Activated T-cell treated with anti-CD3 and anti-CD28 coated beads, Interleukin-2, amount 50 U/mL, for 4 hours (primary cell): ENCODE measurements at places on chromosomes 7 and 10.

DNA sequence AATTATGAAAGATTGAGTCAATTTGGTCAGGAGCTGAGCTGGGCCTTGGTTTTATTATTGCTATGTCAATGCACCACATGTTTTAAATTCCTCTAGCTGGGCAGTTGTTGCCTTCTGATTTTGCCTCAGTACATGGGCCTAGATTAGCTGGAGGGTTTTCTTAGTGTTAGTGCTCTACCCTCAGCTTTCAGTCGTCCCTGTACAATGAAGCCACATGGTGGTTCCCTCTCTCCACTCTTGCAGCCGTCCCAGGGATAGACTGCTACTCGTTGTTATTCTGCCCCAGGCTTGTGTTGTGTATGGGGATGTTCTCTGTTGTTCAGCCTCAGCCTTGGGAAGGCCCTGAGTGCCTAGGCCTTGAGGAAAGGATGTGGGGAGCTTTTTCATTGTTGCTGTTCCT, 37.0 kb downstream of the NHLRC2 start:
- DNase-seq: no peak

GRCh38 chr10:17910125-17910789, 41.5 kb upstream of the SLC39A12 start:
- DNase-seq: no peak

DNA sequence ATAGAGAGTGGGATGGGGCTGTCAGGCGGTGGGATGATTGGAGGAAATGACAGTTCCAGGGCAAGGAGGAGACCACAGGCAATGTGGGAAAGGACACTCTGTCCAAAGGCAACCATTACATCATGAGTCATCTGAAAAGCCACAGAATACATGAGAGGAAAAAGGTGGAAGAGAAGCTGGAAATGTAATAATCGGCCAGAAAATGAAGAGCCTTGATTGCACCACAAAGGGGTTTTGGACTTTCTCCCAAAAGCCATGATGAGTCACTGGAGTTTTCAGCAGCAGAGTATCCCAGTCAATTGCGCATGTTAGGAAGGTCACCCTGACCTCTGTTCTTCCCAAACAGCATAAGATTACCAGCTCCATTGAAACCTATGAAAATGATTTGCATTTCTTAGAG, 222.0 kb downstream of the LHFPL3 start:
- no peak for DNase-seq

DNA sequence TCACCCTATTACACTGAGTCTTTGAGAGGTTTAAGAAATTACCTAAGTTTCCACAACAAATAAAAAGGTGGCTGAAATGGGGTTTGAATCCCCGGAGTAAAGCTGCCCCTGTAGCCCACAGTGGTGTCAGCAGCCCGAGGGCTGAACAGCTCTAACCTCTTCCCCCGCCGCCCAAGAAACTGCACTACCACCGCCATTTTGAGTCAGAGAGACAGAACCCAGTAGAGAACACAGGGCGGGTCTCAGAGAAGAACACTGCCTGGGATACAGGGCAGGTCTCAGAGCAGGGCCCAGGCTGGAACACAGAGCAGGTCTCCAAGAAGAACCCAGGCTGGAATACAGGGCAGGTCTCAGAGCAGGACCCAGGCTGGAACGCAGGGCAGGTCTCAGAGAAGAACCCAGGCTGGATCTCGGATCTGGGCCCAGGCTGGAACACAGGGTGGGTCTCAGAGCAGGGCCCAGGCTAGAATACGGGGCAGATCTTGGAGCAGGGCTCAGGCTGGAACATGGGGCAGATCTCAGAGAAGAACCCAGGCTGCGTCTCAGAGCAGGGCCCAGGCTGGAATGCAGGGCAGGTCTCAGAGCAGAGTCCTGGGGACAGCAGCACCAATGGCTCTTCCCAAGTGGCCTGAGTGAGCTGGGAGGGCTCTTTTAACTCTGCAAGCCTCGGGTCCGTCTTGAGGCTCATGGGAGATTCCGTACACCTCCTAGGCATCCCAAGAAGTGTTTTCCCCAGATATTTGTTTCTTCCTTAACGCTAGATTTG, 85.9 kb upstream of the LANCL2 start:
- no peak for DNase-seq

DNA sequence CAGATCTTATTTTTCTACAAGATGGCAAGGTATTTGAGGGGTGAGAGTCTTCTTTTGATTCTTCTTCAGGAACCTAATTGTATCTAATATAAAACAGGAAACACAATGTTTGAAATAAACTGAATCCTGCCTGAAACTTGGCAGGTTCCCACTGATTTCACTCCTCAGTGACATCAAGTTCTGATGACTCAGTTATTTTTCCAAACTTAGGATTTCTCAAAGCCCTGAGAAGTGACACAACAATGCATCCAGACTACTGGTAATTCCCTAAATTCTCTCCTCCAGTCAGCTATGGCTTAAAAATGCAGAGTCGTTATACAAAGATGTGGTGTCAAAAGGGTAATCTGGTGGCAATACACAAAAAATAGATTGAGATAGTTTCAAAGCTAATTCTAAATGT, 80.9 kb downstream of the ABLIM1 start:
- no peak for DNase-seq

DNA sequence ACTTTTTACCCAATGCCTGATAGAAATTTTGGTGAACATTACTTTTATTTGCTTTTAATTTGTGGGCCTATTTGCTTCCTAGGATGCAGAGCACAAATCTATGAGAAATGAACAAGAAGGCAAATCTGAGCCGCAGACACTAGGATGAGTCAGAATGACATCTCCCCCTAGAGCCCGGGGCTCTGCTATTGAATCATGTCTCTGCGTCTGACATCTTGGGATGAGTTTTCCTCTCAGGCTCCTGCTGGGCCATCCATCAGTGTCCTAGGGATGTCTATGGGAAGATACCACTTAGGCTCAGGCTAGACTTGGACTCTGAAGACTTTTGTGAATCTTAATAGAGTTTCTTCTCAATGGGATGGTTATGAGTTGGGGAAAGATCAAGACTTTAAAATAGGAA, 157.3 kb upstream of the MTPN start:
- no peak for DNase-seq

GRCh38 chr7:30692882-30693281, 10.6 kb upstream of the CRHR2 start:
- no peak for DNase-seq

GRCh38 chr7:34845666-34846361, 187.8 kb downstream of the NPSR1 start:
- DNase-seq: no peak

- no peak for DNase-seq
These were observed 82.5 kb upstream of the TMEM72 start for GRCh38 chr10:44828508-44829142.
